ENCODE measurements at places on chromosomes 5 and 9. TPM values are rescaled to one million over a fixed set of nuclear protein-coding genes. Genes with fewer than 3 reads are reported as not detected.

GRCh38 chr9:108536836-108537601 lies 318.8 kb downstream of the ACTL7B start:
- H3K27me3 ChIP-seq: no peaks in the 10 kb centered on the region
- H3K27ac ChIP-seq: no peak overlapping the region
- H3K4me1 ChIP-seq: peaks cover 17% of the 10 kb centered on the region
- DNase-seq: peak; percentile 34
- H3K36me3 ChIP-seq: no peaks in the 10 kb centered on the region

DNA sequence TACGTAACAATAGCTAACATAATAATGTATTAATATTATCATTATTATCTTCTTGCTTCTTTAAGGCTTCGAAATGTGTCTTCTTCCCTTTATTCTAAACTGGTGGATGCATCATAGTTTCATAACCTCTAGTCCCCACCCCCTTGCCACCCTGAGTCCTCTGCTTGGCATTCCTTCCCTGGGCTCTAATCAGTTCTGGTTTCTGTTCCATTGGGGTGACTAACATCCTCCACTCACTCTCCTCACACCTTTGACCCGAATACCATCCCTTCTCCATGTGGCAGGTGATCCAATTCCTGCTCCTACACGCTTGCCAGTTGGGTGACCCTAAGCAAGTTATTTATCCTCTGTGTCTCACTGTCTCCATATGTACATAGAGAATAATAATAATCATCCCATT lies 286.1 kb downstream of the TRPM3 start:
- DNase-seq: no peak
- H3K27ac ChIP-seq: no peak overlapping the region
- H3K36me3 ChIP-seq: no peaks in the 10 kb centered on the region

GRCh38 chr5:31645420-31646081 lies 6.6 kb downstream of the PDZD2 start:
- H3K4me3 ChIP-seq: no peak overlapping the region
- H3K27ac ChIP-seq: no peak overlapping the region
- H3K27me3 ChIP-seq: peaks cover 20% of the 10 kb centered on the region

GRCh38 chr5:59756373-59757035 lies 137.0 kb downstream of the PDE4D start:
- no peaks in the 10 kb centered on the region for H3K36me3 ChIP-seq
- no peak overlapping the region for H3K27ac ChIP-seq
- no peaks in the 10 kb centered on the region for H3K27me3 ChIP-seq
- no peak for DNase-seq

DNA sequence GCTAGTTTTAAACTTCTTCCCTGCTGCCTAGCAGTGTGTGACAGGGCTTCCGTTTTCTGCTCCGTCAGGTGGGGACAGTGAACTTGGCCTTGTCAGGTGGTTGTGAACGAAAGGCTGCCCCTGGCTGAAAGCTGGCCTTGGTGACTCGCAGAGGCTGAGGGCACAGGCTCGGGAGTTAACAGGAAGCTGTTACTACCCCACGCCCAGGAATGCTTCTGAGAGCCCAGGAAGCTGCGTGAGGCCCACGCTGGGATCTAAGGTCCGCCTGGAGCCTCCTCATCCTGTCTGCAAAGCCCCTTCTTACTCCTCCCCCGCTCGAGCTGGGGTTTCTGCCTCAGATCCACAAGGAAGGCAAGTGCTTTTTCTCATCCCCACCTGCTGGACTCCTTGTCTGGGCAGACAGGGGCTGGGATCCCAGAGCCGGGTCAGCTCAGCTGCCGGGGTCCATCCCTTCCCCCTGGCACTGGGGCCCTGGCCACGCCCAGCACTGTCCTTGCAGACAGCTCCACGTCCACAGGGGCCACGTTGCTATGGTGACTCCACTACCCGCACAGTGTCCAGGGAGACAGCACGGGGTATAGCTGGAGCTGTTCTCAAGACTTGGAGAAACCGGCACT lies 124.7 kb upstream of the TBC1D2 start:
- no peaks in the 10 kb centered on the region for H3K36me3 ChIP-seq
- peak; percentile 38 for DNase-seq
- H3K4me1 ChIP-seq: peaks cover 23% of the 10 kb centered on the region
- no peaks in the 10 kb centered on the region for H3K27me3 ChIP-seq
- no peak overlapping the region for H3K4me3 ChIP-seq

- peak; percentile 74 for DNase-seq
- H3K4me3 ChIP-seq: peak within 1 kb of the TSS; percentile 70
- peaks cover 1% of the 10 kb centered on the region for H3K36me3 ChIP-seq
Observed at GRCh38 chr5:177311723-177312648, at the start of gene MXD3. Gene MXD3, minus strand, starts transcription at chr5:177311898. Its CDS starts 68 bp downstream, at chr5:177311830.

GRCh38 chr5:13569090-13569715 lies 375.3 kb downstream of the DNAH5 start:
- DNase-seq: no peak
- no peak overlapping the region for H3K4me3 ChIP-seq
- H3K4me1 ChIP-seq: peaks cover 18% of the 10 kb centered on the region
- no peaks in the 10 kb centered on the region for H3K27me3 ChIP-seq
- no peaks in the 10 kb centered on the region for H3K36me3 ChIP-seq
- no peak overlapping the region for H3K27ac ChIP-seq

- no peaks in the 10 kb centered on the region for H3K27me3 ChIP-seq
- H3K27ac ChIP-seq: peak within 1 kb of the TSS; percentile 78
- H3K4me3 ChIP-seq: peak within 1 kb of the TSS; percentile 99
- peak; percentile 50 for DNase-seq
- peaks cover 24% of the 10 kb centered on the region for H3K36me3 ChIP-seq
Observed at GRCh38 chr5:177303121-177303924, at the start of the genes PRELID1 and RAB24. Gene PRELID1, plus strand, starts transcription at chr5:177303799. Its CDS starts 187 bp downstream, at chr5:177303986. Gene RAB24, minus strand, starts transcription at chr5:177303719. Its CDS starts 431 bp downstream, at chr5:177303288.

- no peak overlapping the region for H3K4me3 ChIP-seq
- no peak for DNase-seq
- no peaks in the 10 kb centered on the region for H3K36me3 ChIP-seq
- H3K4me1 ChIP-seq: no peaks in the 10 kb centered on the region
- H3K27ac ChIP-seq: no peak overlapping the region
Observed at GRCh38 chr5:114726131-114726530, 364.3 kb downstream of the KCNN2 start.

GRCh38 chr5:39779831-39780230 lies 355.1 kb upstream of the DAB2 start:
- DNase-seq: peak; percentile 22
- no peaks in the 10 kb centered on the region for H3K36me3 ChIP-seq
- H3K4me3 ChIP-seq: no peak overlapping the region
- no peaks in the 10 kb centered on the region for H3K27me3 ChIP-seq

DNA sequence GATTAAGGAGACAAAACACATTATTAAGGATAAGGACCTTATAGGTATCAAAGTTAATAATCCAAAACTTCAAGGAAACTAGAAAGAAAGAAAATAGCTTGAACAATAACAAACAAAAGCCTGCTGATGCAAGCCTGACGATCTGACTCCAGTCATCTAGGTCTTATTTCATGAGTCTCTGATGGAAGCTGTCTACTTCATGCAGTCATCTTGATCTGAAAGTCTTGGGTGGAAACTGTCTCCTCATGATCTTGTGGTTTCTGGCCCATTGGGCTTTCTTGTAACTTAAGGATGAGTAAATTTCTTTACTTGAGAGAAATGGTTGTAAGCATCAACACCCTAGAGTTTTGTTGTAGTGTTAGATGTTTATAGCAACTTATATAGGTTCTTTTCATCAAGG lies 20.6 kb upstream of the PSIP1 start:
- H3K4me3 ChIP-seq: no peak overlapping the region
- H3K4me1 ChIP-seq: no peaks in the 10 kb centered on the region
- DNase-seq: no peak
- H3K27me3 ChIP-seq: no peaks in the 10 kb centered on the region
- H3K27ac ChIP-seq: no peak overlapping the region

- H3K4me1 ChIP-seq: peaks cover 94% of the 10 kb centered on the region
- H3K27me3 ChIP-seq: no peaks in the 10 kb centered on the region
- peak overlapping the region; percentile 76 for H3K27ac ChIP-seq
- peaks cover 75% of the 10 kb centered on the region for H3K36me3 ChIP-seq
Observed at GRCh38 chr5:151674626-151675610, 11.8 kb downstream of the SPARC start.

DNA sequence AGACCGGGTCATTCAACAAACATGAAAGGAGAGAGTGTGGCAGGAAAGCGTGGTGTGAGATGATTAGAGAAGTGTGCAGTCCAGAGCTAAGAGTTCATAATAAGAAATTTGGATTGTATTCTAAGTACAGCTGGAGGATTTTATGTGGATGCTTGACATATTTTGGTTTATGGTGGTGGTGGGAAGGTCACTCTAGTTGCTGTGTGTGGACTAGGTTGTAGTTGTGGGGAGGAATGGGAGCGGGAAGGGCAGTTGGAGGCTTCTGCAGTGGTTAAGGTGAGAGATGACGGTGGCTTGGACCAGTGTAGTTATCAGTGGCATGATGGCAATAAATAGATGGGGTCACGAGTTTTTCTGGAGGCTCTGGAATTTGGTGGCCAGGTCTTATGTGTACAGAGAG lies 45.7 kb upstream of the GPR151 start:
- no peaks in the 10 kb centered on the region for H3K27me3 ChIP-seq
- DNase-seq: peak; percentile 71
- H3K4me3 ChIP-seq: no peak overlapping the region
- H3K4me1 ChIP-seq: peaks cover 33% of the 10 kb centered on the region
- H3K27ac ChIP-seq: peak overlapping the region; percentile 70
- no peaks in the 10 kb centered on the region for H3K36me3 ChIP-seq

DNA sequence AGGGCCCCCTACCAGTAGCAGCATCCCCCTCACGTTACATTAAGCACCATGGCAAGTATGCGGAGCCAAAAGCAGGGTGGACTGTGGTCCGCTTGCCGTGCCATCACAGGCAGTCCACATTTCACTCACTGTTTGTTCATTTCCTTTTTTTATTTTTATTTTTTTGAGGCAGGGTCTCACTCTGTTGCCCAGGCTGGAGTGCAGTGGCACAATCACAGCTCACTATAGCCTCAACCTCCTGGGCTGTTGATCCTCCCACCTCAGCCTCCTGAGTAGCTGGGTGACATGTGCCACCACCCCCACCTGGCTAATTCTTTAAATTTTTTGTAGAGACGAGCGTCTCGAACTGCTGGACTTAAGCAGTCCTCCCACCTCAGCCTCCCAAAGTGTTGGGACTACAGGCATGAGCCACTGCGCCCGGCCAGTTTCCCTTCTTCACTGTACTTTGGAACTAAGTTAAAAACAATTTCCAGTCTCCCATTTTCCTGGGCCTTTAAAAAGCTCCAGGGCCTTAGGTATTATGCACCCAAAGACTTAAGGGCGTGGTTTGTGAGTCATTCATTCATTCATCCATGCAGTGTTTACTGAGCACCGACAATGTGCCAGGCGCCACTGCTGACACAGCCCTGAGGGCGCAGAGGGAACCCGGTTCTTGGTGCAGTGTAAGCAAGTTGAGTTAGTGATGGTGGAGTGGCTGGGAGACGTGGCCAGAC lies 19.9 kb downstream of the PRRX2 start:
- H3K4me3 ChIP-seq: no peak overlapping the region
- H3K27me3 ChIP-seq: peaks cover 9% of the 10 kb centered on the region
- peak; percentile 41 for DNase-seq
- no peaks in the 10 kb centered on the region for H3K36me3 ChIP-seq
- H3K27ac ChIP-seq: no peak overlapping the region

DNA sequence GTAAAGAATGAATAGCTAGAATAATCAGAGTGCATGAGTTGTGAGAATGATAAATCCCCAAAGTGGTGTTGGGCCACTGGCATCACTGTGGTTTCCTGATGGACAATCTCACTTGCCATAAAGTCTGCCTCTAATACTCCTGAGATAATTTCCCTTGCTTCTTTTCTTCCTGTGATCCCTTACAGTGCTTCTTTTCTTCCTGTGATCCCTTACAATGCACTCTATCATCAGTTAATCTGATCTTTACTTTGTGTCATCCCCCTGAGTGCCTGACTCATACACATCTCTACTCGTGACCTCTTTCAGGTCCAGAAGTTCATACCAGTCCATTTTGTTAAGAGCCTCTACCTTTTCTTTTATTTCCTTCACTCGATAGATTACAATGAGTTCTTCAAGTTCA lies 418.3 kb downstream of the HCN1 start:
- no peak overlapping the region for H3K27ac ChIP-seq
- H3K4me3 ChIP-seq: no peak overlapping the region
- no peaks in the 10 kb centered on the region for H3K27me3 ChIP-seq
- no peaks in the 10 kb centered on the region for H3K36me3 ChIP-seq
- no peak for DNase-seq

GRCh38 chr9:104339692-104340091 lies 164.4 kb upstream of the OR13F1 start:
- no peak overlapping the region for H3K4me3 ChIP-seq
- no peak for DNase-seq
- no peaks in the 10 kb centered on the region for H3K36me3 ChIP-seq
- H3K27me3 ChIP-seq: no peaks in the 10 kb centered on the region
- H3K27ac ChIP-seq: no peak overlapping the region

GRCh38 chr5:169153405-169153804 lies 147.5 kb downstream of the SLIT3 start:
- H3K27ac ChIP-seq: no peak overlapping the region
- H3K4me1 ChIP-seq: no peaks in the 10 kb centered on the region
- H3K36me3 ChIP-seq: no peaks in the 10 kb centered on the region
- no peak for DNase-seq

- DNase-seq: no peak
- H3K4me1 ChIP-seq: peaks cover 11% of the 10 kb centered on the region
- H3K27me3 ChIP-seq: no peaks in the 10 kb centered on the region
- no peak overlapping the region for H3K4me3 ChIP-seq
- no peak overlapping the region for H3K27ac ChIP-seq
Observed at GRCh38 chr5:134086943-134087305, 27.6 kb upstream of the TCF7 start.

Gene TRIM36
- total RNA-seq: 4.4 TPM

Gene PITX1
- not detected for total RNA-seq

Gene PCDHB13
- 3.3 TPM for total RNA-seq

Gene SMIM32
- total RNA-seq: 0.30 TPM

Gene CXCL14
- total RNA-seq: 0.53 TPM

Gene DPM2
- total RNA-seq: 34.3 TPM

Gene GPR21
- total RNA-seq: 0.67 TPM
